ENCODE measurements at places on chromosomes 2 and 18.

DNA sequence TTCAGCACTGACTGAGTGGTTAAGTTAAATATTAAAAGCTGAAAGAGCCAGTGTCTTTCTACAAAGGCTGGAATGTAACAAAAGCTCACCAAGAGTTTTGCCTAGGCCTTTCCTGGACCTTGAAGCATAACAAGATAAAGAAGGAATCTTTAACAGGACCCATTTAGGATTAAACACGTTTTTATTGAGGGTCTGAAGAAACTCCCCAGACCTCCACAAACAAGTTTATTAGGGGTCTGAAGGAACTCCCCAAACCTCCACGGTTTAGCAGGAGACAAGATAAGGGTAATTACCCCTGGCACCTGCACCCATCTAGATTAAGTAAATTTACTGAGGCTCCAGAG is 104.0 kb downstream of the ACAA2 start:
- DNase-seq, result no peak

DNA sequence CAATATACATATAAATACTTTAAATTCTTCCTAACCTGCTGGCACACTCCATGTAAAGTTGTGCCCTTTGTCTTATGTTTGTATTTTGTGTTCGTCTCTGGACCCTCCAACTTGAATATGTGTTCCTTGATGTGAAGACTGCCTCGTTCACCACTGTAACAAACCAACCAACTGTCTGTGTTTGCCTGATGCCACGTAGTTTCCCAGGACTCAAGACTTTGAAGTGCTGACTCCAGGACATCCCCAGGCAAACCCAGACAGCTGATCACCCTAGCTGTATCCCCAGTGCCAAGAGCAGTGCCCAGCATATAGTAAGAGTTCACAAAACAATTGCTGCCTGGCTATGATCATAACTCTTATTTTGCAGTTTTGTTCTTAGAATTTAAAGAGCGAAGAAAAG is 15.5 kb upstream of the CD226 start:
- no peak for DNase-seq

DNA sequence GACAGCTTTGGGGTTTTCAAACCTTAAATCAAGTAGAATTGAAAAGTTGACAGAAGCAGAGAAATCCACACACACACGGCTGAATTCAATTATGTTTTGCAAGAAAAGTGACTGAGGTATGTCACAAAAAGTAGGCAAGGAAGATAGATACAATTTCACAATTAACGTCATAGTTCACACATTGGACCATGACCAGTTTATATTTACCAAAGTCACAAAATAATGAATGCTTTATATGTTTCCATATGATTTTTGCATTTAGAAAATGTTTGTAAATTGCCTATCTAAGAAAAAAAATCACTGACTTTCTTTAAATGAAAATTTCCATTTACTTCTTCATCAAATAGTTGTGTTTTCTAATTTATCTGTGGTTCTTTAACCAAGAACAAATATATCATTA is 29.4 kb upstream of the ZNF516 start:
- DNase-seq, result no peak

GRCh38 chr2:187310701-187311100 is 137.4 kb downstream of the CALCRL start:
- DNase-seq, result no peak

- no peak for DNase-seq
Measured at GRCh38 chr18:64175432-64175831, 26.5 kb upstream of the LINC00305 start.

GRCh38 chr18:23684515-23685197 is 4.6 kb upstream of the LAMA3 start:
- no peak for DNase-seq

GRCh38 chr2:186690786-186691185 is 3.1 kb upstream of the FAM171B start:
- DNase-seq, result no peak

GRCh38 chr2:84891355-84892010 is 10.6 kb upstream of the TRABD2A start:
- no peak for DNase-seq

GRCh38 chr2:17793296-17793695 is 23.0 kb upstream of the MSGN1 start:
- DNase-seq, result no peak

DNA sequence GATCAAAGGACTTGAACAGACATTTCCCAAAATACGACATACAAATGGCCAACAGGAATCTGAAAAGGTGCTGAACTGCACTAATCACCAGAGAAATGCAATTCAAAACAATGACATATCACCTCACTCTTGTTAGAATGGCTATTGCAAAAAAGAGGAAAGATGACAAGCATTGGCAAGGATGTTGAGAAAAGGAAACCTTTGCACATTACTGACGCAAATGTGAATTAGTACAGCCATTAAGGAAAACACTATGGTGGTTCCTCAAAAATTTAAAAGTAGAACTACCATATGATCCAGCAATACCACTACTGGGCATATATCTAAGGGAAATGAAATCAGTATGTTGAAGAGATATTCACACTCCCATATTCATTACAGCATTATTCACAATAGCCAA is 57.7 kb upstream of the ASPRV1 start:
- no peak for DNase-seq

- DNase-seq, result no peak
Measured at GRCh38 chr2:170887496-170887895, 41.6 kb upstream of the GORASP2 start.

GRCh38 chr2:102636283-102636907 is 17.0 kb downstream of the SLC9A2 start:
- DNase-seq, result no peak

- no peak for DNase-seq
Measured at GRCh38 chr2:236036045-236036444, 132.1 kb downstream of the GBX2 start.

DNA sequence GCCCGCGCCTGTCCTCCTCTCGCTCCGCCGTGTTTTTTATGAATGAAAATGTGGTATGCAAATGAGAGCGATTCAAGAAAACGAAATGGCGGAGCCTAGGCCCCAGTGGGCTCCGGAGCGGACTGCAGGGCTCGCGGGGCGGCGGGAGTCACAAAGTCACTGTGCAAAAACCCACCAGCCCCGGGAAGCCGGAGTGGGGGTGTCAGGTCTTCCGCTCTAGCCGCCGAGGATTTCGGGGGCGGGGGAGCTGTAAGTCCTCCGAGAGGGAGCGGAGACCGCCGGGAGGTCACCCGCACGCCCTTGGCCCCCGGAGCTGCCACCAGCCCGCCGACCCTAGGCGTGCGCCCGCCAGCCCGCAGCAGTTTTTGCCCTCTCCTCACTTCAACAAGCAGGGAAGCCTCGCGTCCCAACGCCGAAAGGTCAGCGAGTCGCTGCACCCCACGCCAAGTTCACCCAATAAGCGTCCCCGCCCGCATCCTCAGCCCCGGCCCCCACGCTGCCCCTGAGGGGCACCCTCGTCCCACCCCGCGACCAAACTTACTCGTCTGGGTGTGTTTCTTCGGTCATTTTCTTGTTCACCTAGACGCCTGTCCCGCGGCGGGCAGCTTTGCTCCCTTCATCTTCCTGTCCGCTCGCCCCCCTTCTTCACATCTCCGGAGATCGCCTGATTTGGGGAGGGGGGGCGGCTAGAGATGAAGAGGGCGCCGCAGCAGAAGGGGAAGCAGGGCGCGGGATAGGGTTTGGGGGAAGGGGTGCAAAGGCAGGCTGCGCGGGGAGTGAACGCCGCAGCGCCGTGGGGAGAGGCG is 775 bp downstream of the SPRED2 start:
- peak; percentile 75 for DNase-seq

DNA sequence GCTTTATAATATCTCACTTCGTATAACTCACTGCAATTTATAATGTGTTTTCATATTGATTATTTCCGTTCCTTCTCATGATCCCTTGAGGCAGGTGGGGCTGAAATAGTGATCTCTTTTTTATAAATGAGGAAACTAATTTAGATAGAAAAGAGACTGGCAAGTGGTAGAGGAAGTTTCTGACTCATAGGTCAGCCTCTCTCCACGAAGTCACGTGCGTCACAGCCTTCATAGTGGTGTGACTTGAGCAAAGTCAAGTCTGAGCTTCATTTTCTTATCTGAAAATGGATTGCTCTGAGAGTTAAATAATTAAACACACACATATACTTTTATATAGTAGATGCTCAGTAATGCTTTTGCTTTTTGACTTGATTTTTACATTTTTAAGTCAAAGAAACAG is 19.9 kb downstream of the ABCG5 start:
- no peak for DNase-seq

- DNase-seq, result no peak
Measured at GRCh38 chr18:73556904-73557303, 590.7 kb downstream of the FBXO15 start.

DNA sequence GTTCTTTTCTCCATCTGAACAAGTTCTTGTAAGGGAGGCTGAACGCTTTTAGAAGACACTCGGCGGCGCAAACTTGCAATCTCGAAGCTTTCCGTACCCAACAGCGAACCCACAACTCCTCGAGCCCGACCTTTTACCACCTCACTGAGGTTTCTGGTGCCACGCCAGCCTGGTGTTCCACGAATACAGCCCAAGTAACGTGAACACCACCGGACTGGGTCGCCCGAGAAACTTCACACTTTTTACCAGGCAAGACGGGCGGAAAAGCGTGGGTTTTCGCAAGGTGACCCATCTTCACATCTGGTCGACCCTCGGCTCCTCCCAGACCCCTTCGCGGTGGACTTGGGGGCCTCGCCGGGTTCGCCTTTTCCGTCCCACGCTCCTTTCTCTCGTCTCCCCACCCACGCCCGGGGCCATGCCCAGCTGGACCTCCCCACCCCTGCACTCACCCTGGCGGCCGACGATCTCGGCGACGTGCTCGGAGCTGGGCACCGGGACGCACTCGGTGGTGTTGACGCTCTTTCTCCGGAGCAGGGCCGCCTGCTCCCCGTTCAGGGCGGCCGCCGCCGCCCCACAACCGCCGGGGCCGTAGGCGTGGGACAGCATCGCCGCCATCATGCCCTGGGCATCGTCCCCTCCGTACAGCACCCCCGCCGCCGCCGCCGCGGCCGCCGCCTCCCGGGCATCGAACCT is 1.2 kb downstream of the MEX3C start:
- DNase-seq, result peak; percentile 51

DNA sequence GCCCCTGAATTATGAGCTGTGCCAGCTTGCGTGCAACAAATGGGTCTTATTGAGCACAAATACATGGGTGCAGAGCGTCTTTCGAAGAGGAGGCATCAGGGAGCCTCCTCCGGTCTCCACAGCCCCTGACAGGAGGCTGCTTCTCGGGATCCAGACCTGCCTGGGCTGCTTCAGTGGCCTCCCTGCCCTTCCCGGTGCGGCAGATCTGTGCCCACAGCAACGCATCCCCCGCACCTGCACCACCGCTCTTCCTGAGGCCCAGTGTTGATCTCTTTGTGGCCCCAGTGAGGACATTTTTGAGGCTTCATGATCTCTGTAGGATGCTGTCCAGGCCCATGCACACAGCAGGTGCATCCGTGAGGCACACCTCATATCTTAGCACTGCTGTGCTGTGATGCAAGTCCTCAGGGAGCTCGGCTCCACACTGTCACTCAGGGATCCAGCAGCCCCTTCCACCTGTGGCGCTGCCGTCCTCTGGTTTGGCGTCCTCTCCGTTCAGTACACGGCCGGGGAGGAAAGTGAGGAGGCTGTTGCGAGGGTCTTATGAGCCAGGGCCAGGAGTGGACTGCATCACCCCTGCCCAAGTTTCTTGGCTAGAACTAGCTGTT is 17.4 kb downstream of the RTP5 start:
- DNase-seq, result no peak

DNA sequence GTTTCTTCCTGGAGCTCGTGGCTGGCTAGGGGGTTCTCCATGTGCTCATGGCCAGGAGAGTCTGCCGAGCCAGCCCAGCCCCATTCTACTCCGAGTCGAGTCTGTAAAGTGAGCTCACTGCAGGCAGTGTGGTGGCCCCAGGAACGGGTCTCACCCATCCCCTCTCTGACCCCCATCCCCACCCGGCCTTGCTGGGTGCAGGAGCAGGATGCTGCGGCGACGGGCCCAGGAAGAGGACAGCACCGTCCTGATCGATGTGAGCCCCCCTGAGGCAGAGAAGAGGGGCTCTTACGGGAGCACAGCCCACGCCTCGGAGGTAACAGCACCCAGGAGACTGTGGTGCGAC is 1.4 kb downstream of the ANO7 start:
- DNase-seq, result no peak

DNA sequence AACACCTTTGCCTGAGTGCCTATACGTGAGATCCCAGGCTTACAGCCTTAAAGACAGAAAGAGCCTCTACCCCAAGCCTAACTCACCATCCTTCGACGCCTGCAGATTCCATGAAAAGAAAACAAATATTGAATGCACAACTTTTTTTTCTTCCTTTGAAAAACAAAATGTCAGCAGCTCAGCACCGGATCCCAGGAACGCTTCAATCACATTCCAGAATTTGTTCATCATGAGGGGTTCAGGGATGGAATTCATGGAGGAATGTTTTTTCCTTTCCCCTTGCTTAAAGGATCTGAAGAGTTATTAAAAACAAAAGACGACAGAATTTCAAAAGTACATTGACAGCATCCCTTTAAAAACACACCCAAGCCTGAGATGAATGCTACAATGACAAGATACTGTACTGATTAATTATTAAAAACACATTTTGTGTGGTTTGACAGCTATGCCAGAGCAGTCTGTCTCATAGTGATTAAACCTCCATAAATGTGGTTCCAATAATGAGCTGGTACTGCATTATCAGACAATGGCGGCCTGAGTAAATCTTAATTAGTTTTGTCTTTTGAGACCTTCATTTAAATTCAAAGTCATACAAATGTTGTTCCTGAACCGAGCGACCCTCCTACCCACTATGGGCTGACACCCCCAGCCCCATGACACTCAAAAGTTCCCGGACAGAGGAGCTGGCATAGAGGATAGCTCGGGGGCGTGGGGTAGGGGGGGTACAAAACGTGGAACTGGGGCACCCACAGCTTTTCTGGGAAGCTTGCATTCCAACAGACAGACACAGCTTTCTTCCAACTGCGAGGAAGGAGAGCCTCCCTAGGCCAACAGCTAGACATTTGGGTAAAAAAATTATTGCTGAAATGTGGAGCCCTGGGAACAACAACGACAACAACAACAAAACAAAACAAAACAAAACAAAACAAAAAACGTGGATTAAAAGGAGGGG is 227.5 kb downstream of the TTC32 start:
- DNase-seq, result no peak

DNA sequence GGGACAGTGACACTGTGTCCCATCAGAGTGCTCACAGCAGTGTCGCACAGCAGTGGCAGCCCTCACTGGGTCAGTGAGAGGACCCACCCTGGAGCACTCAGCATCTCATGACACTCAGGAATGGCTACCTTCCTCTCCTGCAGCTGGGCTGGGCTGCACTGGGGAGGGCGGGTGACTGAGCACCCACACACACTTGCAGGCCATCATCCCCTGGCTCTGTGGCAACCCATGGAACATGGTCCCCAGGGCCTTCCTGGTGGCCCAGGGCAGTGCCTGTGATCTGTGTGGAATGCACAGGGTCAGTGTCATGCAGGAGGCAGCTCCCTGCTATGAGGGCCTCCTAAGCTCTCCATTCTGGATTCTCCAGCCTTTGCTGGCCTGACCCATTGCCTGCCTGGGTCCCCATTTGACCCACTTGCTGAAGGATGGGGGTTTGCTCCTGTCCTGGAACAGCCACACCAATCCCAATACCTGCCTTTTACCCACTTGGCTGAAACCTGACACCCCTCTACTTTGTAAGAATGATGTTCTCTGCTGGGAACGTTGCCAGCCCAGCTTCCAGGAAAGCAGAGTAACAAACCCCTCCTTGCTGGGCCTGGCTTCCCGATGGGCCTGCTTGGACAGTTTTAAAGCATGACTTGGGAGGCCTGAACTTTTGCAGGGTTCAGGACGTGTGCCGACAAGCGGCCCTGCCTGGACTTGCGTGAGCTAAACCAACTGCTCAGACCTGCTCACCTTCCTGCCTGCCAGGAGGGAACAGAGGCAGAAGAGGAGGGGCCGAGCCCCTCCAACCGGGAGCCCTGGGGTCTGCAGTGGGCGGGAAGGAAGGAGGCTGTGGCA is 13.7 kb downstream of the HS6ST1 start:
- DNase-seq, result no peak
